ENCODE measurements at places on chromosomes 7 and 10.

- no peak for DNase-seq
These were observed 64.8 kb downstream of the FAM53B start for GRCh38 chr10:124679401-124679800.

DNA sequence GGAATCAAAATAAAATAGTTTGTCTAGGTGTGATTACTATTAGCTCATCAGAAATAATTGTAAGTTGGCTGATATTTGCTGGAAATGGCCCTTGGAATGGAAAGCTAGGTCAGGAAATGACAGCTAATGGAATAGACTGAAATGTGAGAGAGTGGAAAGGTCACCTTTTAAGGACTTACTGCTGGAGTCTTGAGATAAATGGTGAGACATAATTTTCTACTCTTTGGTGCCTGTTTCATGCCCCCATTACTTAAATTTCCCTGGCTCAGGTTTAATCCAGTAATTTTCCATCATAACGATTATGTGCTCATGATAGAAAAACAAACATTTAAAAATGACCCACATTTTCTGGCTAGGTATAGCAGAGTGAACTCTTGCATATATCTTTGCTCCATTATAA lies 123.6 kb downstream of the ADAM22 start:
- no peak for DNase-seq

DNA sequence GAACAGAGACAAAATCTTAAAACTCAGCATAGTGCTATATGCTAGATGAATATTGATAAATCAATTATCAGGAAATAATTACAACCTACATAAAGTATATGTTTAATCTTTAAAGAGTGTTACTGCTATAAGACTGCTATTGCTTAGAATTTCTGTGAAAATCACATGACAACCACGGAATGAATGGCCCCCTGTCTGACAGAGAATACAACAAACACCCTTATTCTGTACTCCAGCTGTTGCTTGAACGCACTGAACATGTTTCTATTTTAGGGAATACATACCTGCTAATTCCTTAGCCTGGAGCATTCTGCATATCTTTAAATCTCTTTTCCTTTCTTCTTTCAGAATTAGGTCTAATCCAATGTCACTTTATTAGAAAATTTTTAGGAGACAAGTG lies 452.4 kb upstream of the PHF14 start:
- no peak for DNase-seq

- DNase-seq: no peak
These were observed 72.3 kb downstream of the HIBADH start for GRCh38 chr7:27590416-27590815.

DNA sequence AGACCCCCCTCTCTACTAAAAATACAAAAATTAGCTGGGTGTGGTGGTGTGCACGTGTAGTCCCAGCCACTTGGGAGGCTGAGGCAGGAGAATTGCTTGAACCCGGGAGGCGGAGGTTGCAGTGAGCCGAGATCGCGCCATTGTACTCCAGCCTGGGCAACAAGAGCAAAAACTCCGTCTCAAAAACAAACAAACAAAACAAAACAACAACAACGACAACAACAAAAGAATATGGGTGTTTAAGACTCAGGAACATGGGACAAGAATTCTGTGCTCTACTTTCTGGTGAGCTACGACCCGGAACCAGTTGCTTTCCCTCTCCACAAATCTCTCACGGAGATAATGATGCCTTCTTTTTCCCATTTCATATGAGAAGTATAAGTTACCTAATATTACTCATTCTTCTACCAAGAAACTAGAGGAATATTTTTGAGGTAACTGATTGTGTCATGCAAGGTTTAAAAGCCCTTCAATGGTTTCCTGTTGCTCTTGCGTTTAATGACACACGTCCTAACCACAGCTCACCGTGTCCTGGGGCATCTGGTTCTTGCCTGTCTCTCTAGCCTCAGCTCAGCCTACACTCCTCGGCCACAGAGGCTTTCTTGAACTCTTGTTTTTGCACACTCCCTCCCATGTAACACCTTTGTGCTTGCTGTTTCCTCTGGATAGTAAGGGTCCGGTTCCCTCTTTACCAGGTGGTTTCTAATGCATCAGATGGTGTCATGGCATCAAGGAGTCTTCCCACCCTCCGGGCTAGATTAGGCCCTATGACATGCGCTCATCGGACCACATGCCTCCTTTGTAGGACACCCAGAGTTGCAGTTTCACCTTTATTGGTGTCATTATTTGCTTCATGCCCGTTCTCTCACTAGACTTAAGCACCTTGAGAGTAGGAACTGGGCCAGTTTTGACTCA lies 67.5 kb downstream of the PFKFB3 start:
- DNase-seq: peak; percentile 79

GRCh38 chr10:88182601-88182930 lies 319.1 kb downstream of the PTEN start:
- DNase-seq: no peak

DNA sequence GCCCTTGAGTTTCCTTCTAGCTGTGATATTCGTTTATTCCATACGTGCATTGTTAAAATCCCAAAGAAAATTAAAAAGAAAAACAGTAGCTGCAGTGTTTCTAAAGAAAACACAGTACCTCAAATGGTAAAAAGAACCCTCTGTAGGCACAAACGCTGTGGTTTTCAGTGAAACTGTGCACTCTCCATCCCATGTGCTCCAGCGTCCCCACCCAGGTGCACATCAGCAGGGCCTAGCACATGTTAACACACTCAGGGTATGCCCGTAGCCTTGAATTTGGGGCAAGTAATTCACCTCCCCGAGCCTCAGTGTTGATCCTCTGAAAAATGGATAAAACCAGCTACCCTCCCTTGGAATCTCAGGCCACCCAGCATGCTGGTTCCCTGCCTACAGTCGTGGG lies 9.5 kb downstream of the SLC18A2 start:
- no peak for DNase-seq

GRCh38 chr10:87861566-87861952 lies 1.8 kb downstream of the KLLN start:
- peak; percentile 7 for DNase-seq

GRCh38 chr7:82319674-82320118 lies 123.9 kb downstream of the CACNA2D1 start:
- no peak for DNase-seq

GRCh38 chr7:138875794-138876193 lies 77.8 kb upstream of the ATP6V0A4 start:
- DNase-seq: peak; percentile 57

DNA sequence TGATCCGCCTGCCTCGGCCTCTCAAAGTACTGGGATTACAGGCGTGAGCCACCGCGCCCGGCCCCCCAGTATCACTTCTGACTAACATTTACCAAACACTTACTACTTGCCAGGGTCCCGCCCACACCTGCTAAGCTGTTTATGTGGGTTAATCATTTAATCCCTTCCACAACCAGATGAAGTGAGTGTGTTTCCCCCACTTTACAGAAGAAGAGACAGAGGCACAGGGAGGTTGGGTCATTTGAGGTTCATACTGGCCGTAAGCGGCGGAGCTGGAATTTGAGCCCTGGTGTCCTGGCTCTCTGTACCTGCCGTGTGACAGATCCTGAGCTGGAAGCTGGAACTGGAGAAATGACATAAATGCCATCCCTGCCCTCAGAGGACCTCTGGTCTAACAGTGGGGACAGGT lies 15.1 kb upstream of the VPS37D start:
- DNase-seq: no peak

- DNase-seq: no peak
These were observed 236.4 kb upstream of the TMEM72 start for GRCh38 chr10:44674536-44675386.

- no peak for DNase-seq
These were observed 25.2 kb downstream of the SDK1 start for GRCh38 chr7:3326246-3326645.

GRCh38 chr10:80177781-80178636 lies 27.3 kb downstream of the ANXA11 start:
- no peak for DNase-seq

- DNase-seq: no peak
These were observed 6.7 kb downstream of the ATP6V1F start for GRCh38 chr7:128869138-128869943.

GRCh38 chr7:29035044-29035740 lies 77.1 kb upstream of the TRIL start:
- no peak for DNase-seq

GRCh38 chr7:131359136-131359776 lies 31.6 kb downstream of the MKLN1 start:
- DNase-seq: no peak

GRCh38 chr10:76918106-76918505 lies 719.5 kb downstream of the KCNMA1 start:
- no peak for DNase-seq

GRCh38 chr7:47526466-47526865 lies 55.4 kb downstream of the TNS3 start:
- DNase-seq: no peak

- DNase-seq: no peak
These were observed 355.8 kb downstream of the SUGCT start for GRCh38 chr7:40490603-40490924.

DNA sequence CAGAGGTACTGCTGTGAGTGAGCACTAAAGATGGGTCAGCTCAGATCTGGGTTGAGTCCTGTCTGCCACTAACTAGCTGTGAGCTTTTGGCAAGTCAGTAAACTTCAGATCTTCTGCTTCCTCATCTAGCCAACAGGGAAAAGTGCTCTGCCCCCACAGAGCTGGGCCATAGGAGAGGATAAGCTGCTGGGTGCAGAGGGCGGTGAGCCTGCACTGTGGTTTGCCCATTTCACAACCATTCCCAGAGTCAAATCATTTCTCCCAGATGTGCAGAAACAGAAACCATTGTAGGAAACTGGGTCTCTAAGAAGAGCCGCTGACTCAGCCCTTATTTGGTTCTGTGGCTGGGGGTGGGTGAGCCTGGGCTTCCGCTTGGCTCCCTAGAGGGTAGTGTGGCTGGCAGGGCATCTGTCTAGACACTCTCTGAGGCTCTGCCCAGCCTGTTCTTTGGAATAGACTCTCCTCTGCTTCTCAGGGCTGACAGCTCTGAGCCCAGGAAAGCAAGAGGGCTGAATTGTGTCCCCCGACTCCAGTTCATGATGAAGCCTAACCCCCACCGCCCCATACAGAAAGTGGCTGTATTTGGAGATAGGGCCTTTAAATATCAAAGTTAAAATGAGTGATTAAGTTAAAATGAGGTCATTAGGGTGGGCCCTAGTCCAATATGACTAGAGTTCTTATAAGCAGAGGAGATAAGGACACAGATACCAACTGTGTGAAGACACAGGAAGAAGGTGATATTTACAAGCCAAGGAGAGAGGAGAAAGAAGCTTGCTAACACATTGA lies 29.5 kb upstream of the ARHGAP22 start:
- peak; percentile 45 for DNase-seq

- DNase-seq: no peak
These were observed 46.4 kb downstream of the COL1A2 start for GRCh38 chr7:94441138-94441537.

DNA sequence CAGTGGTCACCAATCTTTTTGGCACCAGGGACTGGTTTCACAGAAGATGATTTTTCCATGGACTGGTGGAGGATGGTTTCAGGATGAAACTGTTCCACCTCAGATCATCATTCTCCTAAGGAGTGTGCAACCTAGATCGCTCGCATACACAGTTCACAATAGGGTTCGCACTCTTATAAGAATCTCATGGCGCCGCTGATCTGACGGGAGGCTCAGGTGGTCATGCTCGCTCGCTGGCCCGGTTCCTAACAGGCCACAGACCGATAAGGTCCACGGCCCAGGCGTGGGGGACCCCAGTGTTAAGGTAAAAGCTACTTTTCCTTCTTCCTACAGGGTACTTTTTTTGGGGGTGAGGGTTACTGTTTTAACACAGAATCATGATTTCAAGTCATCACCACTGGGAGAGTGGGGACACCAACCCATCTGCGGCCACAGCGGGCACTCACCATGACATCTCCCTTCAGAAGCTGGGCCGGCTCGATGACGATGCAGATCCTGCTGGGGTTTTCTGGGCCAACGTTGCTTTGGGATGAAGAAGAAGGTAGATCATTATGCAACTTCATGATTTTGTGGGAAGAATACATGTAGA lies 170.5 kb downstream of the TNS3 start:
- DNase-seq: no peak

- DNase-seq: no peak
These were observed at the start of gene PHKG1 for GRCh38 chr7:56092789-56093531. TSS of gene PHKG1 (minus strand) at chr7:56092952. CDS start at chr7:56088941, 4,011 bp downstream.

DNA sequence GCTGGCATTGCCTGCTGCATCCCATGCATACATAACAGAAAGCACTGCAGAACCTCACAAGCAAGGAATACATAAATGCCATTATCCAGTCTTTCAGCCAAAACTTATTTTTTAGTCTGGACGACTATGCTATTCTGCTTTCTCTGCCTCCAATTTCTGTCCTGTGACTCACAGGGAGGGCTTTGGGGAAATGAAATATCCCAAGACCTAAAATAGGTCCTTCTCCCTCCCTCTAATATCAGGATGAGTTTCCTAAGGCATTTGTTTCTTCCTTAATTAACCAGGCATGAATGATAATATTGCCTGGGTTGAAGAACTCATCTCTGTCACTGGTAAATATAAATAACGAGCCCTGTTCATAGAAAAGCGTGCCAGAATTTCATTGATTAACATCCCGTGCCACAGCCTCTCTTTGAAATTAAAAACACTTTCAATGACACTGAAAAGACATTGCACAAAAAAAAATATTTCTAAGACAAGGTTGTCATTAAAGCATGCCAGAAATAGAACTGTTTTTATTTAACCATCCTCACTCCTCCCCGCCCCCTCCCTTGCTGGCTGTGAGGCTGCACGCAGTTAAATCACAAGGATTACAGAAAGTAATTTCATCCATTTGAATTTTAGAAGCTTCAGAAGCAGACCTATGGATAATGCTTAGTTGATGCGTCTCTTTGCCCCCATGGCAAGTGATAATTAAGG lies 103.0 kb upstream of the ANKRD1 start:
- no peak for DNase-seq

GRCh38 chr7:25386311-25386744 lies 158.0 kb upstream of the NPVF start:
- no peak for DNase-seq

DNA sequence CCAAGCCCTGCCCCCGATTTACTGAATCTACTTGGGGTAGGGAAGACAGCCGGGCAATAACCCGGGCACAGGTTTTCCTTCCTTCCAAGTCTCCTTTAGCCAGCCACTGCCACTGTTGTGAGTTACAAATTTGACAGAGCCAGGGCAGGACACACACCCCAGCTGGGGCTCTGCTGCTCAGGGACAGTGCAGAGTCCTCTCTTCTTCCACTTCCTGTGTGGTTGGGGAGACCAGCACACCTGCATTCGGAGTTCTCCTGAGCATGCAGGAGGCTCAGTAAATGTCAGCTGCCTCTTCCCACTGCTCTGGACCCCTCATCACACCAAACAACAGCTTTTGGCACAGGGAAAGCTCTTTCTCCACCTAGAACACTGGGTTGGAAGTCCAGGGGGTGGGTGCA lies 21.3 kb downstream of the CHST15 start:
- no peak for DNase-seq

DNA sequence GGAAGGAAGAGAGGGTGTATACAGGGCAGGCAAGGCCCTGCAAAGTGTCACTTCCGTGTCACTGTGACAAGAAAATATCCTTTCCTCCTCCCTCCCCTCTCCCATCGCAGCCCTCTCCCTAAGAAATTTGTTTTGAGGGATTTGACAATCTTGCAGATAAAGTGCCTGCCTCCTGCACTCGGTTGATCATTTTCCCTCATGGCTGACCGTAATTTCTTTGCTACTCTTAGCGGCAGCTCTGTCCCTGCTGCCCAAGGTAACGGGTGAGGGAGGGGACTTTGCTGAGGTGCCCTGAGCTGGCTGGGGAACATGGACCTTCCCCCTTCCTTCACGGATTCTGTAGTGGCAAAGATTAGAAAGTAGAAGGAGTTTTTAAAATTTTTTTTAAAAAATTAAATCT lies 179.1 kb downstream of the TCF7L2 start:
- DNase-seq: no peak

Measured in stimulated activated CD4-positive, alpha-beta T cell treated with anti-CD3 and anti-CD28 coated beads, Interleukin-15, amount 100 ng/mL, for 48 hours (primary cell).